ENCODE measurements at places on chromosomes 5 and 9. TPM values are rescaled to one million over a fixed set of nuclear protein-coding genes. Genes with fewer than 3 reads are reported as not detected.
A peak's percentile ranks its signal among the peaks of the same experiment; 100 is the strongest.

GRCh38 chr9:112437406-112437805, 49.2 kb upstream of the KIAA1958 start:
- H3K4me1 ChIP-seq: no peaks in the 10 kb centered on the region
- H3K36me3 ChIP-seq: no peaks in the 10 kb centered on the region
- no peaks in the 10 kb centered on the region for H3K27me3 ChIP-seq

The EGR1 gene
- total RNA-seq: 41.9 TPM

The HAVCR1 gene
- total RNA-seq: 1.2 TPM

The NXNL2 gene
- not detected for total RNA-seq

DNA sequence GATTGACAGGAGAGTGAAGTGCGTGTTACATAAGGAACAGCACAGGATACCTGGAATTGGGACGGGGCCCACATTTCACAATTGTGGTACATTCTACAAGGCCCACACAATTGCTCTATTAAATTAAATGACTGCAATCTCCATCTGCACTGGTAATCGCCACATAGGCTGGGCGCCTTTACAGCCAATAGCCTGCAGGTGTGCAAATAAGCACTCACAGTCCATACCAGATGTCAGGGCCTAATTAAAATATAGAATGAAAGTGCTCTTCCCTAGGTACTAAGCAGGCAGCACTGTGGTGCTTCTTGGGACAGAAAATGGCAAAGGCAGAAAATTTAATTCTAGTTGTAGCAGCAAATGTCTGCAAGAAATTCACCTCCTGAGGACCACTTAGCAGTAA, 82.7 kb downstream of the ATP10B start:
- no peak for DNase-seq
- peaks cover 2% of the 10 kb centered on the region for H3K4me1 ChIP-seq

The ZDHHC11B gene
- total RNA-seq: 0.07 TPM

The LMX1B gene
- not detected for total RNA-seq

The LCP2 gene
- total RNA-seq: 254 TPM

The LCN12 gene
- 2.1 TPM for total RNA-seq

GRCh38 chr9:99594056-99594780, 227.5 kb upstream of the NR4A3 start:
- H3K4me1 ChIP-seq: peaks cover 18% of the 10 kb centered on the region
- H3K27me3 ChIP-seq: peaks cover 3% of the 10 kb centered on the region
- no peak for DNase-seq
- no peak overlapping the region for H3K27ac ChIP-seq
- H3K4me3 ChIP-seq: no peak overlapping the region
- H3K36me3 ChIP-seq: no peaks in the 10 kb centered on the region

- DNase-seq: no peak
- H3K27me3 ChIP-seq: no peaks in the 10 kb centered on the region
- H3K27ac ChIP-seq: no peak overlapping the region
- H3K4me3 ChIP-seq: no peak overlapping the region
- no peaks in the 10 kb centered on the region for H3K4me1 ChIP-seq
Measured at GRCh38 chr9:10753474-10753873, 140.7 kb upstream of the PTPRD start.

GRCh38 chr5:174523311-174524071, 200.9 kb upstream of the MSX2 start:
- H3K27ac ChIP-seq: no peak overlapping the region
- H3K36me3 ChIP-seq: no peaks in the 10 kb centered on the region
- no peaks in the 10 kb centered on the region for H3K4me1 ChIP-seq
- no peaks in the 10 kb centered on the region for H3K27me3 ChIP-seq
- DNase-seq: no peak

DNA sequence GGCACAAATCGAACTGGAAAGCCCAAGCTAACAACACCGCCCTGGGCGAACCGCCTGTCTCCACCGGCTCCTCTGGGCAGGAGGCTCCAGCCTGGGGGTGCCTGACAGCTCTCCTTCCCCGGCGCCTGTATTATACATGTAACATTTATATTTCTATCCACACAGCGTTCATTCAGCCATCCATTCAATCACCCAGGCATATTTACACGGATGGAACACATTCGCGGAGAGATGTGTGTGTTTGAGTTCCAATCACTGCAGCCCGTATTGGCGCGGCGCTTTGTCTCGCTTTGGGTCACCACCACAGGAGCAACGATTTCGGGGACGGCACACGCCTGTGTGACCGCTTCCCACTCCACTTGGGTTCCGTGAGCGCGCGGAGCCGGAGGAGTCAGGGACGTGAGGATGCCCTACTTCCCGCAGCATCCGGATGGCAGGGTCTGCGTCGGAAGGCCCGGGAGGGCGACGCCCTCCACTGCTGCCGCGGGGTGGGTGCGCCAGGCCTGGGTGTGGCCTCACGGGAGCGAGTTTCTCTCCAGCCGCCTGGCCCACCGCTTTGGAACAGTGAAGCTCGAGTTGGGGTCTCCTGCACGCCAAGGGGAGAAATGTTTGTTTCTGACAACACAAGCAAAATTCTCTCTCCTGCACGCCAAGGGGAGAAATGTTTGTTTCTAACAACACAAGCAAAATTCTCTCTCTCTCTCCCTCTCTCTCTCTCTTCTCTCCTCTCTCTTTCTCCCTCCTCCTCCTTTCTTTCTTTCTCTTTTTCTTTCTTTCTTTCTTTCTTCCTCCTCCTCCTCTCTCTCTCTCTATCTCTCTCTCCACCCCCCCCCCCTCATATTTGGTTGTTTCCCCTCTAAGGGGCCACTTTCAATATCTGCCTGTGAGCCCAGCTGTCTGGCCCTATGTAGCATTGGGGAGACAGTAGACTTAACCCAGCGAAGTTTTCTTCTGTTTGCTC, 1.1 kb upstream of the SV2C start:
- no peak for DNase-seq
- H3K4me3 ChIP-seq: peak overlapping the region; percentile 76
- peaks cover 17% of the 10 kb centered on the region for H3K4me1 ChIP-seq

The PANK3 gene
- total RNA-seq: 74.5 TPM

DNA sequence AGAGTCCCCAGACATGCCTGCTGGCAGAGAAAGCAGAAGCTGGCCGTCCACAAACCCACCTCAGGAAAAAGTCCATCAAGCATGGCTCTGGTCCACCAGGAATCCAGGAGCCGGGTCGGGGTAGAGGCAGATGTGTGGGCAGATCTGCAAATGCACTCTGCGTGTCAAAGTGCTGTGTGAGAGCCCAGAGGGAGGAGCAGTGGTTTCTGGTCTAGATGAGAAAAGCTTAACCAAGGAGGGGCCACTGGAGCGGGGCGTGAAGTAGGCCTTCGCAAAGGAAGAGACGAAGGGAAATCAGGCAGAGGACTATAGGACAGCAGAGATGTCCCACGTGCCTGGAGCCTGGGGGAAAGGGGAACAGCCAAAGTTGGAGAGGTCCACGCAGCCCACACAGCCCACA, 40.0 kb downstream of the TTLL11 start:
- H3K4me1 ChIP-seq: peaks cover 12% of the 10 kb centered on the region
- no peak for DNase-seq
- no peak overlapping the region for H3K27ac ChIP-seq

GRCh38 chr5:52702877-52703276, 84.8 kb upstream of the ITGA1 start:
- DNase-seq: no peak
- no peak overlapping the region for H3K27ac ChIP-seq
- no peak overlapping the region for H3K4me3 ChIP-seq
- H3K27me3 ChIP-seq: peaks cover 7% of the 10 kb centered on the region

DNA sequence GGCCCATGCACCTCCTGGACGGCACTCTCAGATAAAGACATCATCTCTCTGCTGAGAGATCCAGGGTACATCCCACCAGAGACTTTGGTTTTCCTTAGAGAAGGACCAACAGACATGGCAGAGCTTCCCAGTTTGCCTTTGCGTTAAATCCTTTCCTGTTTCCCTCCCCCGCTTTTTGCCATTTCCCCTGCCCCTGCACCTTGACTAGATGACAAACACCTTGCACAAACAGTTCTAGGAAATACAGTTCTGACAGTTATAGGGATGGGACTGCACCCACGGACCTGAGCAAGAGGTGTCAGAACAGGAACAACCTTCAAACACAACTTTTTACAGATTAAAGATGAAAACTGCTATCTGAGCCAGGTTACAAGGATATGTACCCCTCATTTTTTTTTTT, 288.9 kb downstream of the MSX2 start:
- no peak overlapping the region for H3K27ac ChIP-seq
- H3K4me3 ChIP-seq: no peak overlapping the region
- no peaks in the 10 kb centered on the region for H3K36me3 ChIP-seq
- no peaks in the 10 kb centered on the region for H3K4me1 ChIP-seq
- H3K27me3 ChIP-seq: no peaks in the 10 kb centered on the region
- no peak for DNase-seq

GRCh38 chr5:73106335-73106734, 14.0 kb upstream of the TMEM171 start:
- H3K27ac ChIP-seq: no peak overlapping the region
- no peaks in the 10 kb centered on the region for H3K4me1 ChIP-seq
- no peak for DNase-seq

DNA sequence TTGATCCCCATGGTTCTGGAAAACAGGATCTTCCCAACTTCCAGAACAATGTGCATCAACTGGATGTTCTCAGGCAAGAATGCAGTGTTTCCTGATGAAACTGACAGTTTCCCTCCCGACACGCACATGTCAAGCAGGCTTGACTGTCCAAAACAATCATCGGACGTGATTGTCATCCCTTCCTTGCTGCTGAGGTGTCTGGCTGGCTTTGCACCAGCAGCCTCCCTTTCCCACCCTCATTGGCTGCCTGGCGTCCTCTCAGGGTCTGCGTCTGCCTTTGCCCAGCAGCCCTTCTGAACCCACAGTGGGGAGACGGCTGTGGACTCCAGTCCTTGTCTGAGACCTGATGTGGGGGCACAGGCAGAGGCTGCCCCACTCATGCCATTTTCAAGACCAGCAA, 110.8 kb downstream of the MARCHF3 start:
- H3K27ac ChIP-seq: no peak overlapping the region
- no peaks in the 10 kb centered on the region for H3K4me1 ChIP-seq
- no peaks in the 10 kb centered on the region for H3K27me3 ChIP-seq
- no peaks in the 10 kb centered on the region for H3K36me3 ChIP-seq
- no peak overlapping the region for H3K4me3 ChIP-seq

The FAM13B gene
- total RNA-seq: 20.3 TPM

DNA sequence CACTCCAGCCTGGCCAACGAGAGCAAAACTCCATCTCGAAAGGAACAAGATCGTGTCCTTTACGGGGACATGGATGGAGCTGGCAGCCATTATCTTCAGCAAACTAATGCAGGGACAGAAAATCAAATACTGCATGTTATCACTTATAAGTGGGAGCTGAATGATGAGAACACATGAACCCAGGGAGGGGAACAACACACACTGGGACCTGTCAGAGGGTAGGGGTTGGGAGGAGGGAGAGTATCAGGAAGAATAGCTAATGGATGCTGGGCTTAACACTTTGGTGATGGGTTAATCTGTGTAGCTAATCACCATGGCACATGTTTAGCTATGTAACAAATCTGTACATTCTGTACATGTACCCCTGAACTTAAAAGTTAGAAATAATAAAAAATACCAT, 40.9 kb downstream of the NMUR2 start:
- no peak for DNase-seq
- H3K27ac ChIP-seq: no peak overlapping the region
- no peak overlapping the region for H3K4me3 ChIP-seq

GRCh38 chr9:115254287-115255180, 136.6 kb upstream of the TNC start:
- H3K4me1 ChIP-seq: no peaks in the 10 kb centered on the region
- no peak overlapping the region for H3K4me3 ChIP-seq
- H3K36me3 ChIP-seq: no peaks in the 10 kb centered on the region
- H3K27ac ChIP-seq: no peak overlapping the region

GRCh38 chr9:127369428-127369827, 27.5 kb upstream of the SLC2A8 start:
- H3K27ac ChIP-seq: no peak overlapping the region
- H3K4me1 ChIP-seq: no peaks in the 10 kb centered on the region
- H3K4me3 ChIP-seq: no peak overlapping the region
- peaks cover 49% of the 10 kb centered on the region for H3K27me3 ChIP-seq
- H3K36me3 ChIP-seq: no peaks in the 10 kb centered on the region
